ENCODE measurements at places on chromosomes 4 and X.

- DNase-seq = no peak
Observed at GRCh38 chr4:108361446-108361820, 192.7 kb upstream of the LEF1 start.

DNA sequence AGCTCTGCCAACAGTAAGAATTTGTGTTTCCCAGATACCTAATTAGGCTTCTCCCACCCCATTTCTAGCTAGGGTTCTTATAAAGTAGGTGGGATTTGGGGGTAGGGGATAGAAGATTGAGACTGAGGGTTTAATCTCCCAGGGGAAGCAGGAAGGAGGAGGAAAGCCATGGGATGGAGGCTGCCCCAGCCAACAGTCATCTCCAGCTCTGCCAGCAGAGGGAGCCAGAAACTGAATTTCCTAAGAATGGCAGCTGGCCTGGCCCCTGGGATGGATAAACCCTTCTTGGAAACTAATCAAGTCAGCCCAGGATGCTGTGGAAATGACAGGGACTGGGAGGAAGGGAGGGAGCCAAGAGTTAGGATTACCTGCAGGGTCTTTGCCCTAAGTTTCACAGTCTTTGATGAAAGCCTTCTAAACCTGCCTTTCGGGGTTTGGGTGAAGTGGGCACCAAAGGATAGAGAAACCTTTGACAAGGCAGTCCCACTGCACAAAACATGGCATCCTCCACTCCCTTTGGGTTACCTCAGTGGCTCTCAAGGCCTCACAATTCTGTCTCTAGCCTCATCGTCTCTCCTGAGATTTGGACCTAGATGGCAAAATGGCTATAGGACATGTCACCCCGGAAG is 6.7 kb upstream of the ERCC6L start:
- DNase-seq = peak; percentile 4

DNA sequence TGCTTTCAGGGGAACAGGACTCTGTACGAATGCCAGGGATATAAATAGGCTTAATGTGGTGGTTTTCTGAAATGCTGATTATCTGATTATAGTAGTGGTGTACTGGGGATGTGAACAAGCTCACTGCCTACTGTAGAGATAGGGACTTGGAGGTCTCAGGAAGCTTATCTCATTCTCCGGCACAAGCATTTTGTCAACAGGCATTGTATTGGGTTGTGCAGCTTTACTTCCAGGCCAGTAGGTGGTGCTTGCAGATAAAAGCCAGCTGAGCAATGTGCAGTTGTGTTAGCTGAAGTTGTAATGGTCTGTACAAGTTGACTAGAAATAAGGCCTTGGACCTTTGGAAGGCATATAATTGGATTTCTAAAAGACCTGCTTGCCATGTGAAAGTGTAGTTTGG is 49.5 kb upstream of the TMLHE start:
- DNase-seq = no peak

DNA sequence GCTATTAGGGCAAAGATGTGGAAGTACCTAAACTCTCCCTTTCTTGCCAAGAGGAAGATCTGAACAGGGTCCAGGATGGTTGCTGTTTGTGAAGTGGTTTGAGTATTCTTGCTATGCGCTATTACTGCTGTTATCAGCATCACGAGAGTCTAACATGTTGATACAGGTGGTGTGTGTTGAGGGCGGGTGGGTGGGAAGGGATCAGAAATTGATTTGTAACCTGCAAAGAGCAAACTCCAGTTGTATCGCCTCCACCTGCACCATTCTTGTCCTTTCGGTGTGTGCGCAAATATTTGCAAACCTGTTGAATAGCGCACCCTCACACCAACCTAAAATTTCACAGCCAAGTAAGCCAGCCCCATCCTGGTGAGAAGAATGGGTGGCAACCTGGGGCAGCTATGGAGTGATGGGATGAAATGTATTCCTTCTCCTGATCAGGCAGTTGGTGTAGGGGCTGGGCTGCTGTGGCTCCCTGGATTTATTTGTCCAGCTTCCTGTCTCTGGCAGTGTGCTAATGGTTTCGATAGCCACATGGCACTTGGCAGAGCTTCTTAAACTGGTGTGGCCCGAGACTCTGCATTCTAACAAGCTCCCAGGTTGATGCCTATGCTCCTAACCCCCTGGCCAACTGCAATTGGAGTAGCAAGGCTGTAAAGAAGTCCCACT is 102.6 kb upstream of the SCML1 start:
- no peak for DNase-seq

- DNase-seq = no peak
Observed at GRCh38 chrX:71871367-71871766, 39.3 kb upstream of the NHSL2 start.

- no peak for DNase-seq
Observed at GRCh38 chr4:81319657-81320056, 104.6 kb upstream of the PRKG2 start.

GRCh38 chr4:52780206-52780605 is 29.0 kb upstream of the ERVMER34-1 start:
- no peak for DNase-seq

GRCh38 chrX:145654486-145654885 is 163.1 kb upstream of the SLITRK2 start:
- no peak for DNase-seq

DNA sequence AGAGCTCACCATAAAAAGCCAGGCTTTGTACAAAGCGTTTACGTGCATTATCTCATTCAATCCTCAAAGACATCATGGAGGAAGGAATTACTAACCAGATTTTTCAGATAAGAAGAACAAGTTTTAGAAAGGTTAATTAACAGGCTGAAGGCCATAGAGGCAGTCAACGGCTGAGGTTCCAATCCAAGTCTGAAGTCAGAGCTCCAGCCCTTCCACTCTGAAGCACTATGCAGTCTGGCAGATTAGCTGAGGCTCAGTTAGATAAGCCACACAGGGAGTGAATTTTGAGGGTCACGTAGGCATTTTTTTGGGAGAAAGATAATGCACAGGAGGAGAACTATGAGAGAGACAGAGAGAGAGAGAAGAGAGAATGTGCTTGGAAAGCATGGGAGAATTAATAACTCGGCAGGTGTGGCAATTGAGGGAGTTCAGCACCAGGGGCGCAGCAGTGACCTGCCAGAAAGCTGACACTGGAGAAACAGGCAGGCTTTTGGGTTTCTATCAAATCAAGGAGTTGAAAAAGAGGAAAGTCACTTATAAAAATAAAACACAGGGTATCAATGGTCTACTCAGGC is 116.5 kb upstream of the NAP1L5 start:
- DNase-seq = no peak

DNA sequence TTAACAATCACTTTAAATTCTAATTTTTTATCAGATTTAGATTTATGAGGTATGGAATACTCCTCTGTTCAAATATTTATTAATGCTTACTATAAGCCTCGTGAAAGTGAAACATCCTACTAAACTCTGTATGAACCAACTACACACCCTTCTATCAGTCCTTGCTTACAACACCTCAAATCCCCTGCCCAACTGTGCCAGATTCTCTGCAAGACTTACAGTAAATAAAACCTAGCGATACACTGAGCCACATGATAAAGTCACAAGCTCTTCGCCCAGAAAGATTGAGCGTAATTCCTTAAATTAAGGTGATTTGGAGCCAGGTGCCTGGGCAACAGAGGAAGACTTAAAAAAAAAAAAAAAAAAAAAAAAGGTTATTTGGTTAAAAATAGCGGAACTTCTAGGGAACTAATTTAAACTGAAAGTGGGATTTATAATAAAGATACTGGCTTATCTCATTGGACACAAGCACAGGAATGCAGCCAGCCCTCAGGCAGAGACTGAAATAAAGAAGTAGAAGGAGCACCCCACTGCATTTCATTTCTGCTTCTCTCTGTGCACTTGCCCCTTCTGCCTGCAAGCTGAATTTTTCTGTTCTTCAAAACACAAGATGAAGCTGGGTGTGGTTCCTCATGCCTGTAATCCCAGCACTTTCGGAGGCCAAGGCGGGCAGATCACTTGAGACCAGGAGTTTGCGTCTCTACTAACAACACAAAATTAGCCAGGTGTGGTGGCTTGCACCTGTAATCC is 17.5 kb upstream of the C4orf36 start:
- DNase-seq = no peak

DNA sequence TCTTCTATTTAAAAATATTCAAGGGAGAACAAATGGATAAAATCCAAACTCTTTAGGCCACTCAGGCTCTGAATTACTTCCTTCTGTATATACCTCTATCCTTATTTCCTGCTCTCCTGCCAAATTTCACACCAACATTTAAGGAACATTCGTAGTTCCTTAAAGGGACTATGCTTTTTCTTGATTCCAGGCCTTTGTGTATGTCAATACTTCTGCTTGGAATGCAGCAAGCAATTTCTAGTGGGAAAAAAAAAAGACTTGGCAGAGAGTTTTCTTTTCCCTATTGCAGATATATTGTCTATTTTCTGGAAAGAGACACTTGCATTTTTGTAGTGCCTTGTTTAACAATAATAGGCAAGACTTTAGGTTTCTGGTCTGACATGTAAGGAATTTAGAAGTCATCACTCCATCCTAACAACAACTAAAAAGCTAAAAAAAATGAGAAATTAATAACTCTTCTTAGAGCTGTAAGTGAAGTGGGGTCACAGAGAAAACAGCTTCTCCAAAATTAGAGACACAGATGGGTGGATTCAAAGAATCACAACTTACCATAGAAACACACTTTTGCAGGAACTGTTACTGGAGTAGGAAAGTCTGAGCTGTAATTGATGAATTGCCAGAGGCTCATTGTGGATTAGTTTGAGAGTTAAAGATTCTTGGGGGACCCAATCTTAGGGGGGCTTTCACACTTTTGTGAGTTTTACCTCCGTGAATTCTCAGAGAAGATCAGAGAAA is 2.1 kb upstream of the ADH5 start:
- no peak for DNase-seq

DNA sequence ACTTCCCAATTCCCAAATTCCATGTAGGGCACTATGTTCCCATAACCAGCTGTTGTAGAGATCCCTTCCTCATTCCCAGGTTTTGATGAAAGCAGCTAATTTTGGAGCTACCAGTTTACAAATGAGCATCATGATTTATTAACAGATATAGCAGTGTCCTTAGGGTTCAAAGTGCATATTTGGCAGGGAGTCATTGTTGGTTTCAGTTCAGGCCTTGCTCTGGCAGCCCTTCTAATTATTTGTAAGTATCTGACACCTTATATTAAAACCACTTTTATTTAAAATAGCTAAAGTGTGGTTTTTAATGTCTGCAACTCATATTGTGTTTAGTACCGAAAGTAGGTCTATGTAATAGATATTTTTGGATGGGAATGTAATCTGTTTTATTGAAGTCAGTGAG is 518.5 kb downstream of the TLL1 start:
- no peak for DNase-seq

- no peak for DNase-seq
Observed at GRCh38 chr4:76564123-76564915, 129.3 kb downstream of the SHROOM3 start.

DNA sequence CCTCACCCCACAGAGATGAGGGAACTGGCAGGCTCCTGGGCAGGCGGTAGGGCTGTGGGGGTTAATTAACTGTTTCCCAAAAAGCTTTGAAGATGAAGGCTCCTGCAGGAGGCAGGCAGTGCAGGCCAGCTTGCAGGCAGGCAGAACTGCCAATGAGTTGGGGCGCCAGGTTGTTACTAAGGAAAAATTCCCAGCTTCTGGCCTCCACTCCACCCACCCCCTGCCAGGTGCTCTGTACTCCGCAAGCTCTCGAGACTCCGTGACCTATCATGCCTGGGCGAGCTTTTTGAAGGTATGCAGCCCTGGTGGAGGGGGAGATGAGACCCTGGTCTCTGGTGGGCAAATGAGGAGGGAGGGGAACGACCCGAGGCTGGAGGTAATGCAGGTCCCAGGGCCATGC is 41.8 kb downstream of the PJA1 start:
- DNase-seq = no peak

GRCh38 chr4:127425202-127425845 is 207.4 kb upstream of the INTU start:
- no peak for DNase-seq

- DNase-seq = no peak
Observed at GRCh38 chrX:153780678-153781427, at the start of gene SRPK3. TSS of gene SRPK3 (plus strand) at chrX:153781041. CDS start at chrX:153781087, 46 bp downstream.

- DNase-seq = no peak
Observed at GRCh38 chr4:65592089-65592488, 78.2 kb downstream of the EPHA5 start.
